Breast epithelium (tissue), 4 donors: ENCODE measurements at places on chromosomes 3 and 15.

DNA sequence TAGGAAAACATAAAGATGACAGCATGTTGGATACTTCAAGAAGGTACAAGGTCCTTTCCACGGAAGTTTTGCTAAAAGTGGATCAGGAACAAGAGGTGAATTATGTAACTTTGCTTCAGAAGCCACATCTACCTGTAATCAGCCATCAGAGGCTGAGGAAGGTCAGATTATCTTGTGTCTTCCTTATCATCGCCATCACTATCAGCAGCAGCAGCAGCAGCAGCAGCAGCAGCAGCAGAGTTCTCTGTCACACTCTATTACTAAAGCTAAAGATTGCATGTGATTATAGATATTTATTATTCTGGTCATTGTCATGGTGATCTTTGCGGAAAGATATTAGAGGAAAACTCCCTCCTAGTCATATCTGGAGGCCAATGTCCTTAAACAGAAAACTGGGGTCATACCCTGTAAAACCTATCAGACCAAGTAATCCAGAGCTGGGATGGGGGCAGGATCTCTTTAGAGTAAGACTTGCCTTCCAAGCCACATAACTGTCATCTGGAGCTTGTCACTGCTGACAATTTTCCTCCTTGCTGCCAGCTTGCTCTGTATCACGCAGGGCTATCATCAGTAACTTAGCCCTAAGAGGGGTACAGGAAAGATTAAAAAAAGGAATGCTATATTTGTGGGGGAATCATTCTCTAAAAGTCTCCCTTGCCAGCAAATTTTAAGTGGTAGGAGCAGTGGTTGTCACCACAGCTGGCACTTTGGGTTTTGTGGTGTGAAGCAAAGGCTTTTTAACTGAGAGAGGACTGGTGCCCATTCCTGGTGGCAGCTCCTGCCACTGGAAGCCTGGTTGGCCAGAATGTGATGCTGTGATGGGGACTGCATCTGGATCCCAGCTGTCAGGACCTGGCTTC, 130.9 kb upstream of the RASGRP1 start:
- no peak for DNase-seq

GRCh38 chr3:30511524-30512251, 94.7 kb upstream of the TGFBR2 start:
- no peak for DNase-seq

- DNase-seq: no peak
Observed at GRCh38 chr3:54122324-54123002, at the start of gene CACNA2D3. Gene CACNA2D3, plus strand, starts transcription at chr3:54122552.

DNA sequence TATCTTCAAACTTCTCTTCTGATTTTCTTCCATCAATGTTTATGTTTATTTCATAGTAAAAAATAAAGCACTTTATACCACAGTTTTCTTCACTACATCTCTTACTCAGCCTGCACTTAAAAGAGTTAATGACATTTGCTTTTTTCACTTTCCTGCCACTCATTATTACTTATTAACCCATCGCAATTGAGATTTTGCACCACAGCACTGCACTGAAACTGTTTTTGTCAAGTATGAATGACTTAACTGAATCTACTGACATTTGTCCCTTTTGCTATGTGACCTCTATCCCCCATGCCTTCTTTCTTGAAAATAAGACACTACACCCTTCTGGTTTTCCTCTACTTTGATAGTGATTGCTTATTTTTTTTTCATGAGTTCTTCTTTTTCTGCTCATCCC, 739.7 kb upstream of the DPPA4 start:
- no peak for DNase-seq

GRCh38 chr3:141414800-141415462, 46.6 kb downstream of the ZBTB38 start:
- DNase-seq: no peak

DNA sequence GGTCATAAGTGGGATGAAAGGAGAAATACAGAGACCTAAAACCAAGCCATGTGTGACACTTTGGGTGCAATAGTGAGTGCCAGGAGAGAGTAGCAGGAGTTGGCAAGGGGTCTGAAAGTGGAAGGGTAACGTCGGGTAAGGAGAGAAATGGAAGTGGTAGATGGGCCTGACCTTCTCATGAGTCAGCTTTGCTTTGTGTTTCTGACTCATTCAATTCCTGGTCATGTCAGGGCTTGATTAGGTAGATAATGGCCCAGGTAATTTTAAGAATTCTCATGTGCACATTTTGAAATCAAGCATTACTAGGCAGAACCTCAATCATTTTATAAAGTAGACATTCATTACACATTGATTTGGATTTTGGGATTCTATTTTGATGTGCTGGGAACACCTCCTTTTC, 262.5 kb downstream of the SOX2 start:
- DNase-seq: no peak

GRCh38 chr15:93035953-93036810, 52.8 kb downstream of the RGMA start:
- no peak for DNase-seq

DNA sequence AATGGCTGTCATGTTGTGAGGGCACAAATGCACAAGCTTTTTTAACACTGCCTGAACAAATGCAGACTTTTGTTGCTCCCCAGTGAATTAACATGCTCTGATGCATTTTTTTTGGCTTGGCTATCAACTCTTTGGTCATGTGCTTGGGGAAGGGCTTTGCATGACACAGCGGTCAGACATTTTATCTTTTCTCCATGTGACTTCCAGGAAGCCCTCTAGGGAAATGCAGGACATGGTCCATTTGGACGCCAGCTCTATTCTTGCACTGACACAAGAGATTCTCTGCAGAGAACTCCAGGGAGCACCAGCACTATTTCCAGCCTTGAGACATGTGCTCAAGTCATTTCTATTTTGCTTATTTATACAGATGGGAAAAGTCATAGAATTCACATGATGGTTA, 46.2 kb downstream of the NEK11 start:
- DNase-seq: no peak

- no peak for DNase-seq
Observed at GRCh38 chr3:76756577-76756976, 283.3 kb upstream of the ROBO2 start.

- no peak for DNase-seq
Observed at GRCh38 chr3:155372281-155372680, 78.8 kb upstream of the STRIT1 start.

DNA sequence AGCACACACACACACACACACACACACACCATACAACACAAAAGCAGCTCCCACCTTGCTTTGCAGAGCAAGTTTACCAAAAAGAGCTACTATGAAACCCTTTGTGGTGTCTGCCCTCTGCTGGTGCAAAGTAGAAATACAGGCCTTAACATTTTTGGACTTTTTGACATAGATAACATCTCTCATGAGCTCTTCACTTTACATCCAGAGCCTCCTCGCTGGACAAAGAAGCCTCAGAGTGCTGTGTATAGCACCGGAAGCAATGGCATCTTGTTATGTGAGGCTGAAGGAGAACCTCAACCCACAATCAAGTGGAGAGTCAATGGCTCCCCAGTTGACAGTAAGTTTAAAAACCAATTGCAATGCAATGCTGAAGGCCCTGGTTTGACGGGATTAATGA, 157.9 kb downstream of the CHL1 start:
- no peak for DNase-seq

DNA sequence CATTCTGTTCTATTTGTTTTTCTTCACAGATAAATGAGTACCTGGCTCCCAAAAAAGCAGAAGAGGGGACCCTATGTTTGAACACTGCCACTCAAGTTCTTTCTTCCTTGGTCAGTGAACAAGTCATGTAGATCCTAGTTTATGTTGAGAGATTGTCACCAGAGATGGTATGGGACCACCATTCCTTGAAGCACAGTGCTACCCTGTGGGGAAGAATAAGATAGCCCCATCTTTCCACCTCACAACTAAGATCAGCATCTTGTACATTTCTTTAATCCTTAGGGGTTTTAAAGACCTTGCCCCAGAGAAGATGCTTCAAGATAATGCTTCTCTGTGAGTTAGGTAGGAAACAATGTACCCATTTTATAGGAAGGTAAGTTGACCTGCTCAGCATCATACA, 233.5 kb upstream of the WNT5A start:
- DNase-seq: no peak

GRCh38 chr15:88127432-88127790, 129.1 kb downstream of the NTRK3 start:
- DNase-seq: no peak

- DNase-seq: no peak
Observed at GRCh38 chr15:38238311-38238710, 14.3 kb upstream of the SPRED1 start.

DNA sequence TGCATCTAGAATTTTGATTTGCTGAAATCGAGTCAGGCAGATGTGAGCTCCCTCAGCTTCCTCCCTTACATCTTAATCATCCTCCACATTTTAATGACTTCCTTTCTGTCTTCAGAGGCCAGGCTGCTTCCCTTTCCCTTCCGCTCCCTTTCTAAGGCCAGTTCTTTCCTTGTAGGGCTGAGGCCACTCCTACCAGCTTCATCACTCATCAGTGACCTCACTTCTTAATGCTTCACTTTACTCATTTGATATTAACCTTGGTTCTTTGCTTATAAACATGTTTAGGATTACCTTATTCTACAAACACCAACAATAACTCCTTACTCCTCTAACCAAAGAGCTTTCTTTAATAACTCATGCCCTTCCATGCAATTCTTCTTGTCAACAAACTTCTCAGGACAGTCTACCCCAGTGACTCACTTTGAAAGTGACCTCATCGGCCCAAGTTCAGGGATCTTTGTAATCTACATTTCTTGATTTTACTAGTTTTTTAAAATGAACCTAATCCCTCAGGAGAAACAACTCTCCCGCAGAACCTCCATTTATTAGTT, 23.9 kb downstream of the ILDR1 start:
- DNase-seq: no peak

GRCh38 chr15:37219211-37219701, 118.9 kb upstream of the MEIS2 start:
- DNase-seq: no peak

DNA sequence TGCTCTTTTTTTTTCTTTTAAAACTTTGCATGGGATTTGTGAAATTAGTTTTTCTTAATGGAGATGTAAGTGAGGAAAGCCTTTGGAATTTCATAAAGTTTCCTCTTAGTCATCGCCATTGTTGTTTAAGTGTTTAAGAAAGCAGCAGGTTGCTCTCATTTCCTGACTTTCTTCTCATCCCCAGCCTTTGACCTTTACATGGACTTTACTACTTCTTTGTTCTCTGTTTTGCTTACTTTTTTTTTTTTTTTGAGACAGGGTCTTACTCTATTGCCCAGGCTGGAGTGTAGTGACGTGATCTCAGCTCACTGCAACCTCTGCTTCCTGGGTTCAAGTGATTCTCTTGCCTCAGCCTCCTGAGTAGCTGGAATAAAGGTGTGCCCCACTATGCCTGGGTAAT, 38.6 kb downstream of the FBXL2 start:
- no peak for DNase-seq

DNA sequence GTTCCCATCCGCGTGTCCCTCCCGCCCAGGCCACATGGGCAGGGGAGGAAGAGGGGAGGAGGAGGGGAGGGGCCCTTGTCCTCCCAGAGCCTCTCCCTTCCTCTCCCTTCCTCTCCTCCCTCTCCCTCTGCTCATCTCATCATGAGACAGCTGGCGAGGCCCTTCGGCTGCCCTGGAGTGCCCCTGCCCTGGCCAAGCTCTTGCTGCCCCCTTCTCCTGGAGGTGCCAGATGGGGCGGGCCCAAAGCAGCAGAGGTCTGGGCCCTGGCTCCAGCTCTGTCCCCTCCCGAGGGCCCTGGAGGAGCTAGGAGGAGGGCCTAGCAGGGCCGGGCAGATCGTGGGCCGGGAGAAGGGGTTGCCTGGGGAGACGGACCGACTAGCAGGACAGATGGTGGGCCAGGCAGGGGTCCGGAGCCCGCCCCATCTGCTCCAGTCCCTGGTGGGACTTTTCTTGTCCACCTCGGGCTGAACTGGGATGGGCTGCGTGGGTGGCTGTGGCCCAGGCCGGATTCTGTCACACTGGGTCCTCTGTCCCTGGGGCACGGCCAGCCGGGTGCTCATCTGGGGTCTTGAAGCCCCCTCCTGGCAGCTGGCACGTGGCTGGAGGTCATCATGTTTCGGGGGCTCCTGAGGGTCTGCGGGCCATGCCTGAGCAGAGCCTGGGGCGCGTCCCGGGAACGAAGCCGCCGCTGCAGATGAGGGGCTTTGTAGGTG, 183.4 kb downstream of the GOLGA6L6 start:
- DNase-seq: no peak

GRCh38 chr3:142987080-142987700, 14.2 kb upstream of the U2SURP start:
- DNase-seq: no peak

DNA sequence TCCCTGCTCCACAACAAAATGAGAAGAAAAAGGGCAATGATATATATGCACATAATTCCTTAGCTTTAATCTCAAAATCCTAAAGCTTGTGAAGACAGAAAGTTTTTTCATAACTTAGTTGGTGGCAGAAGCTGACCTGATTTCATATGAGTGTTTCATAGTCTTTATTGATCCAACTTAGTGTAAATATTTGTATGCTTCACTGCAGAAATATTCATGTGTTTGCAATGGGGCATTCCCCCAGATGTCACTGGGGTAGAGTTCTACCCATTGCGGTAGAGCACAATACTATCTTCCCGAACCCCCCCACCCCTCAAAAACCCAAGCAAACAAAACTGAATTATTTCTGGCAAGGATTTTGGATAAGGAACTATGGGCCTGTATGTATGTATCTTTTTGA, 221.2 kb downstream of the THRB start:
- no peak for DNase-seq

DNA sequence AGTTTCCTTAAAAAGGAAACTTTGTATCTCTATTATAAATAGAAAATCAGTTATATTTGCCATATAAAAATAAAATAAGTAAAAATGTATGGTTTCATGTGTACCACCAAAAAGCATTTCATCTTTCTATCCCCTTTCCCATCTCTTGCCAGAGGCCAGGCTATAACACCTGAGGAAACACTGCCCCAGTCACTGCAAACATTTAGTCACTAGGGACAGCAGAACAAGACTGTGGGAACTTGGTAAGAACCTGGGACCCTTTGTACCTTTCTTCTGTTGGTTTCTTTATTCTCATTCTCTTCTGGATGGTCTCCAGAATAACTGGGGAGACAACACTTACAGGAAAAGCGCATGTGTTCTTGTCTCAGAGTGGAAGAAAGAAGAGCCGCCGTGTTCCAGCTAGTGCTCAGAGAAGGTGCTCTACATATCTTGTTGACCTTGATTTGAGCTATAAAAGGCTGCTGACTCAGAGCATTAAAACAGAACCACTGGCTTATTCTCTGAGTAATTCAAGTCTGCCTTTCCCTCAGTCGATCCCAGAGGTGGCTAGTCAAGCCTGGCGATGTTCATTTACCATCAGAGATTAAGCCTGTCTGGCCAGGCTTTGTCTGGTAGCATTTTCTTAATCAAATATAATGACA, 361.6 kb downstream of the RBMS3 start:
- DNase-seq: no peak

DNA sequence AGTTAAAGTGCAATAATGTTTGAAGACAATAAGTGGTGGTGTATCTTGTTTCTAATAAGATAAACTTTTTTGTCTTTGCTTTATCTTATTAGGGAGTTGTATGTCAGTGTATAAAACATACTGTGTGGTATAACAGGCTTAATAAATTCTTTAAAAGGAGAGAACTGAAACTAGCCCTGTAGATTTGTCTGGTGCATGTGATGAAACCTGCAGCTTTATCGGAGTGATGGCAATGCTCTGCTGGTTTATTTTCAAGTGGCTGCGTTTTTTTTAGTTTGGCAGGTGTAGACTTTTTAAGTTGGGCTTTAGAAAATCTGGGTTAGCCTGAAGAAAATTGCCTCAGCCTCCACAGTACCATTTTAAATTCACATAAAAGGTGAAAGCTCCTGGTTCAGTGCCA, 2.7 kb downstream of the RPL15 start:
- DNase-seq: no peak
